ENCODE measurements at places on chromosomes 11 and 22.

- DNase-seq, result no peak
These were observed 16.8 kb downstream of the TPST2 start for GRCh38 chr22:26573026-26573662.

DNA sequence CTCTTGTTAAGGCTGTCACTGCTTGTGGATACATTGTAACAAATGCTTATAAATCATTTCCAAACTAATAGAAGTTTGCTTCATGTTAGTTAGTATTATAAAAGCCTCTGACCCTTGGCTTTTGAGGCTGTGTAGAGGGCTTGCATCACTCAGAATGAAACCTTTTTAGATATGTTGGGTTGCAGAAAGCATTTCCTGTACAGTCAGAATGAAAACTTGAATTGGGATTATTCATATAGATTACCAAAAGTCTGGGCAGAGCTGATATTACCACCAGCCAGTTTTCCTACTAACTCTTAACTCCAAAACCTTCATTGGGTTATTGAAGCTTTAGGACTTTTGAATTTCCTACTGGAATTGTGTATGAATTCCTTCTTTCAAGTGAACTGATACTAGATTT is 12.0 kb downstream of the KMT2A start:
- DNase-seq, result no peak

DNA sequence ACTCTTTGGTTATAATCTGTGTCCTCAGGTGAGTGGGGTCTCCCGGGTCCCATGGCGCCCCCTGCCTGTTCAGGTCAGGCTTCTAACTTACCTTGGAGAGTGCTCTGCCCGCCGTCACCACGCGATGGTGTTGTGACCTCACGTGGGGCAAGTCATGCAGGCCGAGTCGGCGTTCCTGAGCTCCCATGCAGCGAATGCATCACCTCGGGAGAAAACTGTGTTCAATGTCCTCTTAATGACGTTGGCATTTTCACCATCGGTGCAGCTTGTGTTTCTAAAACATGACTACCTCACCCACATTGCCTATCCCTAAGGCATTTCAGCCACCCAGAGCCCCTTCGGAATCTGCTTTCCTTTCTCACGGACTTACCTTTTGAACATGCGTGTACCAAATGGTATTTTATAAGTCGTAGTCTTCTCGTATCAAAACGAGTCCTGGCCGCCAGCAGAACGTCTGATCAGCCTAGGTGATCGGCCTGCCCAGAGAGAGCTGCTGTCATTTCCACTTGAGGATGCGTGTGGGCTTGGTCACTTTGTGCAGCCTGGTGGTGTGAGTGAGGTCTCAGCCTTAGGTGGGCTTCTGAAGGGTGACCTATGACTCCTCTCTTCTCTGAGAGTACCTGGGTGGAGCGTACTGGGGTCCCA is 64.8 kb downstream of the TBC1D22A start:
- DNase-seq, result no peak

DNA sequence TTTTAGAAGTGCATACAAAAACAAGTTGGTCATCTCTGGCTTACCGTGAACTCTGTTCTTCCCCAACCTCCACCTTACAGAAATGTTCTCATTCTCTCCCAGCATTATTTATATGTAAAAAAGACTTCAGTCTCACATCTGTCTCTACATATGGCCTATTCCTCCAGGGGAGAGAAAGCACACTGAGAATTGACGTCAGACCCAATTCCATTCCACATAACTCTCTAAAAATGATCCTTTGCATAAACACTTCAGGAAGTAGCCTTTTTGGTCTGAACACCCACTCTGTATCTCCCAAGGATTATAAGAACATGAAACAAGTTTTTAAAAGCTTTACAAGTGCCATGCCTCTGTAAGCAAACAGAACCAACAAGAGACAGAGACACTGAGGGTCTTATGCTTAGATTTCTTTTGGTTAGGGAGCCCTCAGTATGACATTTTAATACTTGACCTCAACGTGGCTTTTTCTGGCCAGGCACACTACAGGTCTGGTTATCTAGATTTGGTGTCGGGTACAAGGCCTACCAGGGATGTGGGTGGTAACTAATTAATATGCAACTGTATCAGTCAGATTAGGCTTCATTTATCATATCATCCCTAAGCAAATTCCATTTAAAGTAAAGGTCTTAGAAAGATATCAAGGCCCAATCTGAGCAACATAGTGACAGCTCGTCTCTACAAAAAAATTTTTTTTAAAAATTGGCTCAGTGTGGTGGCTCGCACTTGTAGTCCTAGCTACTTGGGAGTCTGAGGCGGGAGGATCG is 48.5 kb upstream of the PPP2R1B start:
- no peak for DNase-seq

DNA sequence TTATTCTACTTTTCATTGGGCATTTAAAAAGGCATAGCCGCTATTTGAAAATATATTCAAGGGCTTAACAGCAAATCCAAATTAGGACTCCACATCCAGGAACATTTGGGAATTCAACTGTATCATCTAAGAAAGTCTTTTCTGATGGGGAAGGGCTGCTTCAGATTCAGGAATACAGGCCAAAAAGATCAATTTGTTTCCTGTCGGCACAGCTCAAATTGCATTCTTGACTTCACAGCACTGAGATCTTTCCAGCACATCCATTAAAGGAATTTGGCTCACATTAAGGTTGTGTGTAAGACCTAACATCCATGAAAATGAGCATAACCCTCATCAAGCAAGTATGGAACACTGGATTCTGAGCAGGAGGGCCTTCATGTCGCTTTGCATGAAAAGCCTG is 1169.5 kb upstream of the CCDC90B start:
- no peak for DNase-seq

GRCh38 chr11:57547854-57548377 is 10.5 kb downstream of the SMTNL1 start:
- DNase-seq, result no peak

GRCh38 chr22:48249713-48250268 is 1487.3 kb downstream of the TBC1D22A start:
- DNase-seq, result no peak

- DNase-seq, result no peak
These were observed 17.3 kb downstream of the RTN4RL2 start for GRCh38 chr11:57477507-57478189.

- DNase-seq, result no peak
These were observed 25.4 kb downstream of the TENM4 start for GRCh38 chr11:79415411-79415810.

GRCh38 chr11:82864268-82864667 is 36.0 kb downstream of the PRCP start:
- DNase-seq, result no peak

DNA sequence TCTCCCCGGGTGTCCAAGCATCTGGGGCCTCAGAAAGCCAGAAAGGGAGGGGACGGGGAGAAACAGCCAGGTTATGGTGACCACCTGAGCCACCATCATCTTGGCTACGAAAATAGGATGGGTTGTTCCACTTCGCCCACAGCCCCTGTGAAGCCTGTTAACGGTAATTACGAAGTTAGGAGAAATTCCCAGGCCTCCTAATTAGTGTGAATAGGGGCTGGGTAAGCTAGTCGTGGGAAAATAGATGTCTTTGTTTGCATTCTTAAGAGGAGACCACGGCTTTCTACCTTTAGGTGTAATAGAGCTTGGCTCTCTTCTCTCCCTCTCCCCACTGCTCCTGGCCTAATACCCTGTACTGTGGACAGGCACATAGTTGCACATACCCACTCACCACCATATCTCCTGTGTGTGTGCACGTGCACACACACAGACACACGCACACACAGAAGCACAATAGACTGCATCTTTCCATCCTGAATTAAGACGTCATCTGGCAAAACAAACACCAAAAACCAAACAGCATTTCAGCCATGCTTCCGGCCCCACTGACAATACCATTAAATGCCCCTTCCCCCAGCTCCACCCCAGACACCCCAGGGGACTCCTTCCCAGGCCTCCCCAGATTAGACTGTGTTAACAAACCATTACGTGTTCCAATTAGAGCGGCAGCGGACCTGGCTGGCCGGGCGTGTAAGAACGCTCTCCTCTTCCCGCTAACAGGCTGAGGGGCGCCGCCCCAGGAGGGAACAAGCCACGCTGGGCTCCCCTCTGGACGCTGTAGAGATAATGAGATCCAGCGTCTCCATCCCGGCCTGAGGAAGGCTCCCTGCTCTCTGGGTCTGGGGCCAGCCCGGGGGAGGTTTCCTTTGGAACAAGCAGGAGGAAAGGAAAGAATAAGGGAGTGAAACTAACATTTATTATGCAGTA is 72.8 kb downstream of the TP53I11 start:
- no peak for DNase-seq

- peak; percentile 68 for DNase-seq
These were observed 75.0 kb upstream of the FGF3 start for GRCh38 chr11:69894181-69894611.

GRCh38 chr11:68381716-68382115 is 69.3 kb downstream of the LRP5 start:
- DNase-seq, result no peak

All from chondrocyte (in vitro differentiated cells).